ENCODE measurements at places on chromosomes 2 and 18. TPM values are rescaled to one million over a fixed set of nuclear protein-coding genes. Genes with fewer than 3 reads are reported as not detected.

DNA sequence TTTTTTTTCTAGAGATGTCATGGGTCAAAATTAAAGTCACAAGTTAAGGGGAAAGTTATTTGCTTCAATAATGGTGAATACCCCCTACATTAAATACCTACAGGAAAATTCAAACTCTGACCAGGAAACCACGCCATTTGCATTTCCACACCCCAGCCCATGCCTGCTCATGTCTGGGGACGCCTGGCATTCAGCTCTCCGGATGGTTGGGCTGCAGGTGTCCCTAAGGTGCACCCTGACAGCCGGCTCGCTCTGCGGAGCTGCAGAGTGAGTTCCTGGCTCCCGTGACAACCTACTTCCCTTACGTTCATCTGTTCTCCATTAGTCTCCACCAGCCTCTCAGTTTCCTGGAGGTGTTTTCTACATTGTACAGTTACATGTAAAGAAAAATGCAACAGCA, 122.7 kb upstream of the RIOK3 start:
- no peak overlapping the region for H3K27ac ChIP-seq
- DNase-seq: no peak
- no peaks in the 10 kb centered on the region for H3K27me3 ChIP-seq
- no peak overlapping the region for H3K4me3 ChIP-seq
- no peaks in the 10 kb centered on the region for H3K4me1 ChIP-seq

- peaks cover 11% of the 10 kb centered on the region for H3K4me1 ChIP-seq
- H3K4me3 ChIP-seq: no peak overlapping the region
- no peaks in the 10 kb centered on the region for H3K27me3 ChIP-seq
- DNase-seq: no peak
- H3K36me3 ChIP-seq: no peaks in the 10 kb centered on the region
Observed at GRCh38 chr2:119691651-119692245, 12.7 kb downstream of the TMEM177 start.

DNA sequence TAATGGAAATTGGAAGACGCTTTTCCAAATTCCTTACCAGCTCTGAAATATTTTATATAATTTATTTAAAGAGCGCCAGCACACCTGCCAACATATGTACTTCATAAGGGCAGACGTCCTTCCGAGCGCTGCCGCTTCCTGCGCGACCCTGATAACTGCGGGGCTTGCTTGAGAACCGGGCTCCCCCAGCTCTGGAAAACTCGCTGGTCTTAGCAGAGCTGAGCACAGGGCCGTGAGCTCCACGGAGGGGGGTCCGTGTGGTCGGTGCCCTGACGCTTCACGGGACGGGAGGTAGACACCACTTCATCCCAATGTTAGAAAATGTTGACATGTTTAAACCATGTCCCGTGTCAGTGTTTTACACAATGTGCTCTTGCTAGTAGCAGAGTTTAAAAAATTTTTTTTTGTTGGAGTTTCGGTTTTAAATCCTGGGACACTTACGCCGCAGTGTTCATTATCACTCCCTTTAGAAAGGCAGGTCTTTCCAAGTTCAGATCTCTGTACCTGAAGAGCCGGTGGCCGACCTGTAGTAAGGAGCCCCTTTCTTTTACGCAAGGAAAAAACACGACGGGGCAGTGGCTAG, 1.6 kb downstream of the NFATC1 start:
- peaks cover 33% of the 10 kb centered on the region for H3K4me1 ChIP-seq
- H3K27ac ChIP-seq: no peak overlapping the region

- no peak for DNase-seq
- H3K4me1 ChIP-seq: no peaks in the 10 kb centered on the region
- no peaks in the 10 kb centered on the region for H3K27me3 ChIP-seq
- no peaks in the 10 kb centered on the region for H3K36me3 ChIP-seq
Observed at GRCh38 chr2:213958086-213958485, 452.8 kb upstream of the VWC2L start.

GRCh38 chr18:28559511-28559910, 382.6 kb upstream of the CDH2 start:
- H3K27ac ChIP-seq: no peak overlapping the region
- no peaks in the 10 kb centered on the region for H3K36me3 ChIP-seq
- 0 out of 2 replicates have a peak, but pooled peaks cover 3% of the 10 kb centered on the region for H3K27me3 ChIP-seq

DNA sequence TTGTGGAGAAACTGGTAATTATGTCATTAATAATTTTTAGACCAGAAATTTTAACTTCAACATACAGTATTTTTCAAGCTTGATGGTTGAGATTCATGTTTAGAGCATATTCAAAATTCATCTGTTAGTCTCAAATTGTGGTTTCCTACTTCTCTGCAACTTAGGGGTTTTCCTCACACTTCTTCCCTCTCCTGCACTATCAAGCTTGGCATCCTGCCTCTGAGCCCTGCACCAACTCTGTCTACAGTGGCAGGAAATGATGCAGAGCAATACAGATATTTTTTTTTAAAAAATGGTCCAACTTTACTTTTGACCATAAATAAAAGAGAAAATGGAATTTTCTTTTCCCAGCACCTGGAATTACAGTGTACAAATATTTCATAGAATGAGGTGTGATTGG, 247.3 kb downstream of the NUP35 start:
- no peak overlapping the region for H3K4me3 ChIP-seq
- no peak overlapping the region for H3K27ac ChIP-seq
- H3K36me3 ChIP-seq: no peaks in the 10 kb centered on the region
- no peaks in the 10 kb centered on the region for H3K4me1 ChIP-seq
- H3K27me3 ChIP-seq: no peaks in the 10 kb centered on the region
- DNase-seq: no peak

DNA sequence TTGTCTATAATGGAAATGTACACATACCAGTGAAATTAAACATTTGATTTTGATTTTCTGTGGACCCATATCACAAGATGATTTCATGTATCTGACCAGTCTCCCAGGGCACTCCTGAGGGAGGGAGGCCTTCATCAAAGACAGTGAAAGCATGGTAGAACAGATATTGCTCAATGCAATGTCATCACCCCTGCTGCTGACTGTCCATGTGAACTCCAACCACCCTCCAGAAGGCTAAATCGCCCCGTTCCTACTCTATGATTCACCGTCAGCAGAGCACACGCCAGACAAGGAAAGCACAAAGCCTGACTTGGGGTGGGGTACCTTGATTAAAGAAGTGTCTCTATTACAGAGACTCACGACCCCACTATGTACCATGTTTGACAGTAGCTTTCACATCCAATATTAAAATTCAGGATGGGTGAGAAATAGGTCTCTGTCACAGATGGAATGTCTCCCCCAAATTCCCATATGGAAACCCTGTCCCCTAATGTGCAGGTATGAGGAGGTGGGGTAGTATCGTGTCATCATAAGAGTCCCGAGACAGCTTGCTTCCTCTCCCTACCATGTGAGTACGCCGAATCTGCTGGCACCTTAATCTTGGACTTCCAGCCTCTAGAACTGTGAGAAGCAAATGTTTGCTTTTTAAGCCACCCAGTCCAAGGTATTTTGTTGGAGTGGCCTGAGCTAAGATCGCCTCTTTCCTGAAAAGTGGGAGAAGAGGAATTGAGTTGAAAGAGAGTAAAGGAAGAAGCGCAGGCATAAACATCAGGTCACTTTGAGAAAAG, 42.4 kb downstream of the CYB5A start:
- H3K36me3 ChIP-seq: peaks cover 13% of the 10 kb centered on the region
- H3K27me3 ChIP-seq: no peaks in the 10 kb centered on the region
- no peak overlapping the region for H3K4me3 ChIP-seq
- H3K27ac ChIP-seq: no peak overlapping the region
- peaks cover 9% of the 10 kb centered on the region for H3K4me1 ChIP-seq

GRCh38 chr2:204180649-204181048, 244.1 kb downstream of the ICOS start:
- H3K27ac ChIP-seq: no peak overlapping the region
- no peaks in the 10 kb centered on the region for H3K36me3 ChIP-seq
- no peak overlapping the region for H3K4me3 ChIP-seq
- no peak for DNase-seq
- no peaks in the 10 kb centered on the region for H3K4me1 ChIP-seq
- H3K27me3 ChIP-seq: no peaks in the 10 kb centered on the region

DNA sequence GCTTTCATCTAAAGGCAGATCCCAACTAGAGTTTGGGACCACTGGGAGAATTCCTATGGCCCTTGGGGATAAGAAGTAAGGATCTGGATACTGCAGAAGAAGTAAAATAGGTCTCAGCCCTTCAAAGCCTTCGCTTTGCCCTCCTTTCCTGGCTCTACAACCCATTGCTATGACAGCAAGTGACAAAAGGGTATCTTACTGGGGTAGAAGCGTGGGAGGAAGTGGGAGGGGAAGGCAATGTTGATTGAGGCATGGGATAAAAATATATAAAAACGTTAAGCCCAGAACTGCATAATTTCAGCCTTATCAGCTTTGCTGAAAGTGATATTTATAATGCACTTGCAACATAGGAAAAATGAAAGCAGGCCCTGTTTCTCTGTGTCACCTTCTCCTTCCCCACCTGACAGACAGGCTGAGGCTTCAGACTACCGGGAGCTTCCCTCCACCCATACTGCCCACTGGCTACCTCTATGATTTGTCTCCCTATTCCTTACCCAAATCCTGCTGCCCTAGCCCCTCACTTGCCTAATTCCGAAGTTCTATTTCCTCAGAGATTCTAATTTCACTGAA, 14.9 kb upstream of the SOS1 start:
- no peaks in the 10 kb centered on the region for H3K36me3 ChIP-seq
- no peak overlapping the region for H3K4me3 ChIP-seq
- no peak overlapping the region for H3K27ac ChIP-seq

- no peak for DNase-seq
- H3K36me3 ChIP-seq: peaks cover 4% of the 10 kb centered on the region
- H3K27me3 ChIP-seq: no peaks in the 10 kb centered on the region
- no peak overlapping the region for H3K27ac ChIP-seq
Observed at GRCh38 chr18:23137788-23138216, 2.5 kb downstream of the CABLES1 start.

- no peaks in the 10 kb centered on the region for H3K4me1 ChIP-seq
- H3K4me3 ChIP-seq: no peak overlapping the region
- no peaks in the 10 kb centered on the region for H3K27me3 ChIP-seq
- DNase-seq: no peak
- H3K27ac ChIP-seq: no peak overlapping the region
Observed at GRCh38 chr2:227568852-227569169, 29.9 kb upstream of the SCYGR2 start.

DNA sequence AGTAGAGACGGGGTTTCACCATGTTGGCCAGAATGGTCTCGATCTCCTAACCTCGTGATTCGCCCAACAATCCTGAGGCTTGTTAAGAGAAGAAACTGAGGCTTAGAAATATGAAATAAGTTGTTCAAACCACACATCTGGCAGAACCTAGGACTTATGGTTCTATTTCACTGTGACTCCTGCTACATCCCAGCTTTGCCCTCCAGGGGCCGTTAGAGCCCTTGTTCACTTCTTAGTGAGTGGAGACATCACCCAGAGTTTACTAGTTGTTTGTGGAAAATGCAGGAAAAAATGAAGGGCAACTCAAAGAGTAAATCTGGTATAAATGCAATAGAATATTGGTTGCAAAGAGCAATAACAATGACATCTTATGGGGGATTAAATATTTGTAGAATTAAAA, 43.9 kb downstream of the MARCHF4 start:
- no peak overlapping the region for H3K27ac ChIP-seq
- H3K36me3 ChIP-seq: no peaks in the 10 kb centered on the region
- no peak for DNase-seq
- no peaks in the 10 kb centered on the region for H3K4me1 ChIP-seq
- H3K27me3 ChIP-seq: no peaks in the 10 kb centered on the region

DNA sequence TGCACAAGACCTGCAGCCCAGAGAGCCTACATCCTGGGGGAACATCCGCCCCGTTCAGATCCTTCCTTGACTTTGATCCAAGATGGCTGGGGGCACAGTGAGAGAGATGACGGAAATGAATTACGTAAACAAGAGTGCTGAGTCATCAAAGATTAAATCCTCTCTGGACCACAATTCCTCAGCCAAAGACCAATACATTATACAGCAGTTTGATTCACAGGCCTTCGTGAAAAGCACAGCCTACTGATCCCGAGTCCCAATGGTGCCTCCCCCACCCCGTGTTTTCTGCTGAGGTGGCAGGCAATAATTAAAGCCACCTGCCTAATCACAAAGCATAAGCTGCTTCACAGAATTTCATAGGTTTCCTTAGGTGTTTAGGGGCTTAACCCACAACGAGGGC, 43.0 kb downstream of the MYO5B start:
- H3K36me3 ChIP-seq: no peaks in the 10 kb centered on the region
- no peak overlapping the region for H3K4me3 ChIP-seq
- H3K27ac ChIP-seq: no peak overlapping the region
- DNase-seq: no peak
- H3K27me3 ChIP-seq: no peaks in the 10 kb centered on the region

- DNase-seq: no peak
- no peaks in the 10 kb centered on the region for H3K36me3 ChIP-seq
- peaks cover 13% of the 10 kb centered on the region for H3K4me1 ChIP-seq
- no peak overlapping the region for H3K27ac ChIP-seq
Observed at GRCh38 chr2:222776792-222777191, 84.0 kb upstream of the ACSL3 start.

GRCh38 chr2:207601774-207602173, 23.4 kb downstream of the METTL21A start:
- DNase-seq: no peak
- H3K36me3 ChIP-seq: peaks cover 30% of the 10 kb centered on the region
- H3K4me1 ChIP-seq: no peaks in the 10 kb centered on the region

- no peak overlapping the region for H3K4me3 ChIP-seq
- H3K27me3 ChIP-seq: no peaks in the 10 kb centered on the region
- no peak for DNase-seq
- H3K4me1 ChIP-seq: no peaks in the 10 kb centered on the region
- H3K27ac ChIP-seq: no peak overlapping the region
Observed at GRCh38 chr2:204237416-204237815, 300.9 kb downstream of the ICOS start.

GRCh38 chr2:145558617-145559350, 1038.9 kb upstream of the ZEB2 start:
- no peak overlapping the region for H3K4me3 ChIP-seq
- no peak overlapping the region for H3K27ac ChIP-seq
- no peaks in the 10 kb centered on the region for H3K36me3 ChIP-seq
- DNase-seq: no peak
- H3K27me3 ChIP-seq: no peaks in the 10 kb centered on the region
- no peaks in the 10 kb centered on the region for H3K4me1 ChIP-seq

GRCh38 chr2:213065583-213066442, 85.6 kb downstream of the IKZF2 start:
- no peaks in the 10 kb centered on the region for H3K27me3 ChIP-seq
- no peaks in the 10 kb centered on the region for H3K36me3 ChIP-seq
- DNase-seq: no peak

DNA sequence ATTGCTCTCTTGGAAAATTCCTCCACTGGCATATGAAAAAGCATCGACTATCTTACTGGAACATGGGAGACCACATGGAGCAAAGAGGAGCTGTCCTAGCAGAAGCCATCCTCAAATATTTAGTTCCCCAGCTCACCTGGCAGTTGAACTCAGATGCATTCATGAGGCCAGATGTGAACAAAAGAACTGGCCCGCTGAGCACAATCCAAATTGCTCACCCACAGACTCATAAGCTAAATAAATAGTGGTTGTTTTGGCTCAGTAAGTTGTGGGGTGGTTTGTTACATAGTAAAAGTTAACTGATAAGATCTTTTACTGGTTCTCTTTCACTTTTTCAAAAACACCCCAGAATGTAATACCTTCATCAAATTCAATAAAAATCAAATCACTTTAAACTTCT, 108.6 kb upstream of the CWC22 start:
- H3K27ac ChIP-seq: no peak overlapping the region
- H3K4me1 ChIP-seq: no peaks in the 10 kb centered on the region
- DNase-seq: no peak
- H3K4me3 ChIP-seq: no peak overlapping the region

The MYO3B gene
- not detected for total RNA-seq

The CHRND gene
- not detected for total RNA-seq

The LIMS4 gene
- 2.7 TPM for total RNA-seq

The DYNC2LI1 gene
- 15.7 TPM for total RNA-seq

The GKN2 gene
- total RNA-seq: not detected

The NFATC1 gene
- 2.2 TPM for total RNA-seq

The GNAL gene
- 5.5 TPM for total RNA-seq
